ENCODE measurements at places on chromosomes 3 and 15.

DNA sequence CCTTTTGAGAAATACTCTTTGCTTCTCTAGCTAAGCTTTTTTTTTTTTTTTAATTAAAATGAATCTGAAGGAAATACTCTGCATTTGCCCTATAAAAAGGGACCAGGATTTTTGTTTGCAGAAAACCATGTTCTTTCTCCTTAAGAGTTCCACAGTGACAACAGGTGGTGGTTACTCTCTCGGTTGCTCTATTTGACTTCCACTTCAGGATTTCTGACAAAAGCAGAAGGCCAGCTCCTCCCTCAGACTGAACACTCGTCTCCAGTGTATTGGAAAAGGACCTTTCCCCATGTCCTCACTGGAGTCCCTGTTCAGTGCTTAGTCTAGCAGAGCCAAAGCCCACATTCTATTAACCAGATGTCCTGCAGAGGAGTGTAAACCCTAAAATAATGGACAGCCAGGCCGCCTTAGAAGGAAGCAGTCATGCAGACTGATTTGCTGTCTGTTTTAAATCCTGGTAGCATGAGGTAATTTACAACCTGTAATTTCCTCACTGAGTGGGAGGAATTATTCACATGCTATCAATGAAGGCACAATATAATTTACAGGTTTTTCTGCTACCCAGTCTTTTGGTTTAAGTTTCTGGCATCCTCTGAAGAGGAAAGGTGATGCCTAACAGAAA is 599.3 kb downstream of the PYDC2 start:
- DNase-seq = no peak

DNA sequence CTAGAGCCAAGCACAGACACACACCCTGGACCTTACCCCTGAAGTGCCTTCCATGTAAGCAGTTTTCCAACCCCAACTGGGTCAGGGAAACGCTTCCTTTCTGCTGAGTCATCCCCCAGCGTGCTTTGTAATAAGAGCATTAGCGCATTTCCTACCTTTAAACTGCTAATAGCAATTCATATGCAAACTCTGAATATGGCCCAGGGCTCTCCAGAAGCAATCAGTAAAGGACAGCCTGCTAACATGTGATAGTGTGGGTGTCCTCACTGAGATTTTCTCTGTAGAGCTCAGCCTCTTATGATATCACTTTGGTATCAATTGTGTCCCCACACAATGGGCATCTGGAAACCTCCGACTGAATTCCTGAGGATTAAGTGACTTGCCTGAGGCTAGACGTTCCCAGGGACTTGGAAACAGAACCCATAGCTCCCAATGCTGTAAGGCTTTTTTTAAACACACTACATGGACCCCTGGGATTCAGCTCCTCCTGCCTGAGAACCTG is 5.6 kb downstream of the GABRB3 start:
- no peak for DNase-seq

DNA sequence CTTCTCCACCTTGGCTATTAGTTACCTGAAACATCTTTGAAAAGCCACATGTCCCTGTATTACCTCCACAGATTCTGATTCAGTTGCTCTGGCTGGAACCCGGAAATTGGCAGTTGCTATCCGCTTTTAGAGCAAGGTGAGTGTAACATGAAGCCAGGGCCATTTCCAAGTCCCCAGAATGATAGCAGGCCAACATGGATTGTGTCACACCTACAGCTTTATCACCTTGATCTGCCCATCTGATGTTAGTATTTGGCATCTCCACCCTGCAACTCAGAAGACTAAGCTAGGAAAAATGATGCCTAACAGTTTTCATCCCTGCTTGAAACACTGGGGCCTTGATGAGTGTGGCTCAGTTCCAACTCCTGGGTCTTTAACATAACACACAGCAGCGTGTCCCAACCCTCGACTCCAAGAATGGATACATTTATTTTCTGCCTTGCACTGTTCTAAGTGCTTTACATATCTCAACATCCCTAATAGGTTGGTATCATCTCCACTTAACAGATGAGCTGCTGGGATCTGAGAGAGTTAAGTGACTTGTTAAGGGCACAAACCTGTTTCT is 21.3 kb upstream of the NUDT16 start:
- DNase-seq = no peak

DNA sequence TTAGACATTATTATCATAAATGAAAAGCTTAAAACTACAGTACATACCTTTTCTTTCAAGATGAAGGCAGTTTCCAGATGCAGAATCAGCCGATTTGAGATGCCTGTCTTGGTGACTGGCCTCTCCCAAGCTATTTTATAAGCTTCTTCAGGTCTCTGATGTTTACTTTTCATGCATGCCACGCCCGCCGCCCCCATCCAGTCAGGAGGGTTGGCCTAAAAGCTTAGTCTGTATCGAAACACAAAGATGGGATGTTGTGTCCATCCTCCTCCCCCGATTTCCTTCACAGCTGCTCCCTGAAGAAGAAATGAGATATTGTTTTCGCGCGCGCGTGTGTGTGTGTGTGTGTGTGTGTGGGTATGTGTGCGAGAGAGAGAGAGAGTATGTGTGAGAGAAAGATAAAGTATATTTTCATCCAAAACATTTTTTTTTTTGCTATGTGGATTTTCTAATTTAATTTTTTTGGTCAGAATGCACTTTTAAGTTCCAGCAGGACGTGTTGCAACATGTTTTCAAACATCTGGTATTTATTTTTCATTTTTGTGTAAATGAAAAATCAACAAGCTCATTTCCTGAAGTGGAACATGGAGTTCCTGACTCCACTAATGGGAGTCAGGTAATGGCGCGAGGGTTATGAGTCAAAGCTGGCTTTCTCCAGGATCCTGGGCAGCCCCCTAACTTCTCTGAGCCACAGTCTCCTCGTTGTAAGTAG is at the start of gene APOD:
Gene APOD (minus strand): TSS at position 110 of the 712 bp plus-strand sequence. CDS start 4,479 bp downstream, outside the sequence.
- DNase-seq = no peak

GRCh38 chr3:49805897-49806701 is 3.0 kb downstream of the INKA1 start:
- DNase-seq = peak; percentile 57

DNA sequence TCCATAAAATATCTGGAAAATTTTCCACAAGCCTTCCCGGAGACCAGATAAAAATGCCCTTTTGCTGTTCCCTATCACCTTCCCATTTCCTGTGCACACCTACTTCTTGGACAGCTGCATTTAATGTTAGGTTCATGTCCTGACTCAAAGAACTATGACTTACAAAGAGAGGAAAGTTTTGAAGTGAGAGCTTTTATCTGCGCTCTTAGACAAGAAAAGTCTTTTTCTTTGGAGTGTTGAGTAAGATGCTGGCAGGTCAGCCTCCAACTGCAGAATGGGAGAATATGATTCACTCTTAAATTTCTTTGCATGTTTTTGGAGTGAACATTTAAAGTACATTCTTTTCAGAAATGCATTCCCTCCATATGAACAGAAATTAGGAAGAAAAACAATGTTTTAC is 147.3 kb upstream of the DPH6 start:
- no peak for DNase-seq

DNA sequence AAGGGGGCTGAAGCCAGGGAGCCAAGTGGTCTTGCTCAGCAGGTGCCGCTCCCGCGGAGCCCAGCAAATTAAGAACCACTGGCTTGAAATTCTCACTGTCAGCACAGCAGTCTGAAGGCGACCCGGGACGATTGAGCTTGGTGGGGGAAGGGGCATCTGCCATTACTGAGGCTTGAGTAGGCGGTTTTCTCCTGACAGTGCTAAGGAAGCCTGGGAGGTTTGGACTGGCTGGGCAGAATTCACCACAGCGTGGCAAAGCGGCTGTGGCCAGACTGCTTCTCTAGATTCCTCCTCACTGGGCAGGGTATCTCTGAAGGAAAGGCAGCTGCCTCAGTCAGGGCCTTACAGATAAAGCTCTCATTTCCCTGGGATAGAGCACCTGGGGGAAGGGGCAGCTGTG is 57.0 kb upstream of the GPR149 start:
- DNase-seq = no peak

DNA sequence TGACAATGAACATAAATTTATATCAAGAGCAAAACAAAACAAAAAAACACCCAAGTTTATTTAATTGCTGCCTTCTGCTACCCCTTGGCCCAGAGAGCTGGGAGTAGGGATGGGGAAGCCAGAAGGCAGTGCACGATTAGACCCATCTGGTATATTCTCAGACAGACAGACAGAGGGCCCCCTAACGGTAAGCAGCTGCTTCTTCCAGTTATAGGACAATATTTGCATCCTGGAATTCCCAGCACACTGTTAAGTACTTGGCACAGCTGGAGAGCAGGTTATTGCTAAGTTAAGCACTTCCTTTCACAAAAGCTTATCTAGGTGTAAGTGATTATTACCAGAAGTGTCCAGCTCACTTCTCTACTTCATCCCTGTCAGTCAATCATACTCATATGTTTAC is 39.3 kb downstream of the C2CD4B start:
- peak; percentile 20 for DNase-seq

GRCh38 chr3:125186261-125186787 is 26.2 kb downstream of the SLC12A8 start:
- no peak for DNase-seq

DNA sequence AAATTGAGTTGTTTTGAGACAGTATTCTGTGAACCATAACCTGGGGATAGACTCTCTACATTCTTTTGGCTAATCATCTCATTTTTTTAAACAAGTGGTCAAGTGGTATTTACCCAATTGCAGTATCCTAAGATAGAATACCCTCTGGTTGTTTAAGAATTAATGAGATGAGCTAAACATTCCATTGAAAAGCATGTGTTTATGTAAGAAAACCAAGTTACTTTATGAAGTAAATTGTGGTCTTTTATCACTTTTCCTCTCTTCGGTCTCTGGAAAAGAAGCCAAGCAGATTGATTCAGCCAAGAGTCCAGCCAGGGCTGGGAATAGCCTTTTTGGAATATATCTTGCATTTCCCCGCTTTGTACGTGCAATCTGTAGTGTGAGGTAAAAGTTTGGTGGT is 185.7 kb upstream of the TOPAZ1 start:
- no peak for DNase-seq

DNA sequence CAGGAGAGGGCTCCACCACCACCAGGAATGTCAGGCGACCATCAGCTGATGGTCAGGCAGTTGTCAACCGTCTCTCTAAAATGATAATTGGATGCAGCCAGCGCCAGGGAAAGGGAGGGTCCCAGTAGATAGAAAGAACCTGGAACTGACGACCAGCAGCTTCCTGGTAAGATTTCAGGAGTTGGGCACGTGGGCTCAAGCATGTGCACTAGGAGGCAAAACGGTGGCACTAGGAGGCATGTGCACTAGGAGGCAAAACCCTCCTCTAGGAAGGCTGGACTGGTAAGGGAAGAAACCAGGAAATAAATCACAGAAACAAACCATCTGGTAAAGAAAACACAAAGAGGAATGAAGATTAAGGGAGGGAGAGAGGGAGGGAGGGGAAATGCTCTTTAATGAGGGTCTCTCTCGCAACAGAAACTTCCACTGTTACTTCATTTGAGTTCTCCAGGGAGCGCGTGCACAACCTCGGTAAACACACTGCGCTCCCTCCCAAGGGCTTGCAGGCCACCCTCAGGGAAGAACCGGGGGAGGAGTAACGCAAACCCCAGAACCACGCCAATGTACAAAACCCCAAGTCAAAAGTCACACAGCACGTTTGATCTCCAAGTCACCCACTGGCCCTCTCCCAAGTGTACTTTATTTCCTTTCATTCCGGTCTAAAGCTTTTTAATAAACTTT is 116.7 kb downstream of the XXYLT1 start:
- no peak for DNase-seq

Data from AML-193 (cell line).